CD8-positive, alpha-beta memory T cell (primary cell): ENCODE measurements at places on chromosomes 2 and 18. TPM values are rescaled to one million over a fixed set of nuclear protein-coding genes. Genes with fewer than 3 reads are reported as not detected.

GRCh38 chr2:123840574-123840973, 184.5 kb upstream of the CNTNAP5 start:
- no peak for DNase-seq

- DNase-seq: no peak
These were observed 491.3 kb downstream of the IRS1 start for GRCh38 chr2:226308323-226308680.

- DNase-seq: no peak
These were observed 7.6 kb downstream of the BCL2 start for GRCh38 chr18:63312019-63312409.

DNA sequence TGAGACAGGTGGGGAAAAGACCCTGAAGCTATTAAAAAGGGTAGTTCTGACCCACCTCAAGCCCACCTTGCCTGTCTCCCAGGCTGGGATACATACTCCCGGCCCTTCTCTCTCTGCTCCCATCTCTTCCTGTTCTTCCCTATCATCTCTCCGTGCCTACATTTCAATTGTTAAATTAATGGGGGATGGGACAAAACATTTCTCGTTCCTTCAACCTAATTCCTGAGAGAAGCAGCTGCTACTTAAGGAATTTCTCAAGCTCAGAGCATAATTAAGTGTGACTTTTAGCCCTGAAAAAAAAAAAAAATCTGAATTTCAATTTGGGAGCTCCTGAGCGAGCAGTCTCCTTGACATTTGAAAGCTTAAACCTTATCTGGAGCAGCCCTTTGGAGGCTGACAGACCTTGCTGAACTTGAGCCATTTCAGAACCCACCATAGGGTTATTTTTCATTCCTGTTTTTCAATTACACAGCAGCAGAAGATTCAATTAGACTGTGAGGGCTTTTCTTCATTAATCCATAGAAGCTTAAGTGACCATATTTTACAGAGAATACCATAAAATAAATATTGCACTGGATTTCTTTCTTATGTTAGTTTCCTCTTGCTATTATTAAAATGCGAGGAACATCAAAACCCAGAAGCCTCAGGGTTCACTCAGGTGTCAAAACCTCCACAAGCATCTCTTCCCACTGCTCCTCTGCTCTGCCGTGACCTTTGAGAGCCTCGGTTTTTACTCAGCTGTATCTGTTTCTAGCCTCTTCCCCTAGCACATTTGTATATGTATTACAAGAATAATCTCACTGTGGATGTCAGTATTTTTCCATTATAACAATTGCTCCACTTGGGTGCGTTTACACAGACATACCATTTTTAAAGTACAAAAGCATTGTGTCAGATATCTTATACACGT, 125.7 kb downstream of the B3GNT2 start:
- no peak for DNase-seq

SERPINB10 gene
- total RNA-seq: not detected

STK16 gene
- total RNA-seq: 26.1 TPM

TCF4 gene
- total RNA-seq: 0.47 TPM
